ENCODE measurements at places on chromosomes 7 and 10.

DNA sequence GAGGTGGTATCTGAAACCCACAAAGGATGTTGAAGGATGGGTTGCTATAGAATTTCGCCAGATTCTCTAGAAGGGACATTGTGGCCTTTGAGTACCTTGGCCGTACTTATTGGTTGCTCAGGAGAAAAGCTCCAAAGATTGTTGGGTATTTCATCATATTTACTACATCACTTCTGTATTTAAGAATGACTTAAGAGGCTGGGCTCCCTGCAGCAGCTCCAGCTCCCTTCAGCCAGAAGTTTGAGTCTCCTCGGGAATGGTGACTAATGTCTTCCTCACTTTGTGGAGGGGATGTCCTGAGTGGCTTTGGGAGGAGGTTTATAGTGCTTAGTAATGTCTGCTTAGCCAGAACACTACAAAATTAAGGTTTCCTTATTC lies 18.1 kb downstream of the MINDY4 start:
- DNase-seq: peak; percentile 82

GRCh38 chr10:22243321-22243720 lies 25.5 kb upstream of the EBLN1 start:
- no peak for DNase-seq

GRCh38 chr7:115086146-115086841 lies 164.4 kb downstream of the MDFIC start:
- DNase-seq: no peak

GRCh38 chr10:91549262-91549661 lies 83.6 kb downstream of the PPP1R3C start:
- DNase-seq: no peak

DNA sequence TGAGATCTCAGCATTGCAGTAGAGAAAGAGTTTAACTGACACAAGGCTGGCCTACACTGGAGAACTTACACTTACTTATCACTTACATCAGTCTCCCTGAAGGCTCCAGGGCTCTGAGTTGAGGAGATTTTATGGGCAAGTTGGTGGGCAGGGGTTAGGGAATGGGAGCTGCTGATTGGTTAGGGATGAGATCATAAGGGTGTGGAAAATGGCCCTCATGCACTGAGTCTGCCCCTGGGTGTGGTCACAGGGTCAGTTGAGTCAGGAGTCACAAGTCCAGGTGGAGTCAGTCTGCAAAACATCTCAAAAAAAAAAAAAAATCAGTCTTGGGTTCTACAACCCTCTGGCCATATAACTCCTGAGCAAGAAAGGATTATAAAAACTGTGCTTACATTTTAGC lies 60.5 kb downstream of the PPP1R17 start:
- DNase-seq: peak; percentile 18

DNA sequence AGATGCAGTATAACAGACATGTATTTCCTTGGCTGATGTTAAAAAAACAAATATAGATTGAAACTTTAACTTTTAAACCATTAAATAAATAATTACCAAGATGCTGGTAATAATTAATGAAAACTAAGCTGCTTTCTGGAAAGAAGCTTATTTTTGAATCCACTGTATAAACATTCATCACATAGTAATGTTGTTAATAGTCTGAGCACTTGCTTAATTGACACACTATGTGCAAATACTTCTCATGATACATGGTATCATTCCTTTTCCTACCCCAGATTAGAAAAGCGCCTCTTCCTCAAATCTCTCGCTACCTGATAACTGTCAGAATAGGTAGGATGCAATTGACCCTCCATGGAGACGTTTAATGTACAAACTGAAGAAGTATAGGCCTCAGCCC lies 15.0 kb upstream of the COL28A1 start:
- DNase-seq: no peak

DNA sequence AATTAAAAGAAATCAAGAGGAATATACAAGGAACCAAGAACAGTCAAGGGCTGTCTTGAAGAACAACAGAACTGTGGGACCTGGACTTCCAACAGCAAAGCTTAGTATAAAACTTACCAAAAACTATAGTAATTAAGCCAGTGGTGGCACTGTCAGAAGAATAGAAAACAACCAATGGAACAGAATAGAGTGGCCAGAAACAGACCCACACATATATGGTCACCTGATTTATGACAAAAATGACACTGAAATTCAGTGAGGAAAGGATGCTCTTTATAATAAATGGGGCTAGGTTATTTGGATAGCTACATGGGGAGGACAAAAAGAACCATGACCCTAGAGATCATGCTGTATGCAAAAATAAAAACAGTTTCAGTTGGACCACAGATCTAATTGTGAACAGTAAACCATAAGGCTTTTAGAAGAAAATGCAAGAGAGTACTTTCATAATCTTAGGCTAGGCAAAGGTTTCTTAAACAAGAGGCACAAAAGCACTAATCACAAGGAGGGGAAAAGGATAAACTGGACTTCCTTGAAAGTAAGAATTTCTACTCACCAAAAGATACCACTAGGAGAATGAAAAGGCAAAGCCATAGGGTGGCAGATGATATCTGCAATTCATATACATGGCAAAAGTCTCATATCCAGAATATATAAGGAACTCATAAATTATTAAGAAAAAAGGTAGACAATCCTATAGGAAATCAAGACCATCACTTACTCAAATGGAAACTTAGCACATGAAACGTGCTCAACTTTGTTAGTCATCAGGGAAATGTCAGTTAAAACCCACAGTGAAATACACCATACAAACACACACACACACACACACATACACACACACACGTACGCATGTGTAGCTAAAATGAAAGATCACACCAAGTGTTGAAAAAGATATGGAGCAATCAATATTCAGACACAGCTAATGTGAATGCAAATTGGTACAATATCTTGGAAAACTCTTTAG lies 20.8 kb downstream of the HYCC1 start:
- no peak for DNase-seq

- no peak for DNase-seq
These were observed 564.3 kb downstream of the GATA3 start for GRCh38 chr10:8618834-8619233.

GRCh38 chr10:121593281-121594075 lies 4.8 kb downstream of the FGFR2 start:
- no peak for DNase-seq

GRCh38 chr10:88592381-88592780 lies 5.8 kb downstream of the LIPJ start:
- DNase-seq: no peak

DNA sequence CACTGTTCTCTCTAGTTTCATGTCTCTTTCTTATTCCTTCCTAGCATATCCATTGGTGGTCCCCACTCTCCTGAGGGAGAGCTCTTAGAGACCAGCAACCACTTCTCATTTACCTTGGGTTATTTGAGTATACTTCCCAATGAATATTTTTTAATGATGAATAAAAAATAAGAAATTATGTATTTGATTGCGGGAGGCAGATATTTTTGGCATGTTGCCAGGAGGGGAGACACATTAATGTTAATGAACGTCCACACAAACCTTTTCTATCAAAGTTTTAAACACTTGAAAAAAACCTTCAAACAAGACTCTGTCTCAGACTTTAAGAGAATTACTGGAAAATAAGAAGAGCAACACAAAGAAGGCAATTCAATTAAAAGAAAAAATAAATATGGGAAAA lies 260.6 kb upstream of the MAGI2 start:
- no peak for DNase-seq

DNA sequence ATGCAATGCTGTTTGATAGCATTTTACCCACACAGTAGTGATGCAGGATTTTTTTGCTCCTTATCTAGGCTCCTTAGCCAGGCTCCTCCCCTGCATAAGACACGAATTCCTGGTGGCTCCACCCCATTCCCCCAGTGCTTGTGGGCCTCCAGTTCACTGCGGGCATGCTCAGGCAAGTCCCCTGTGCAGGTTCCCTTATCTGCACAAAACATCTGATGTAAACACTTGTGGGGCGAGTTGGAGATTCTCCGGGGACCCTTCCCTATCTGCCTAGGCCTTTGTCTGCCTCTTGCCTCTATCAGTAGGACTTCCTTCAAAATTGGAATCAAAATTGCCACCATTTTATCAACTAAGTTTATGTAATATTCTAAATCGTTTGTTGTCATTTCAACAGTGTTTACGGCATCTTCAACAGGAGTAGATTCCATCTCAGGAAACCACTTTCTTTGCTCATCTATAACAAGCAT lies 5.4 kb upstream of the STK17A start:
- no peak for DNase-seq

- DNase-seq: no peak
These were observed 75.6 kb downstream of the CFAP46 start for GRCh38 chr10:132866601-132867381.

- peak; percentile 8 for DNase-seq
These were observed 52.4 kb downstream of the CALD1 start for GRCh38 chr7:134831862-134832261.

- DNase-seq: no peak
These were observed 273.9 kb downstream of the TSPAN12 start for GRCh38 chr7:120583899-120584586.

GRCh38 chr10:48640326-48640725 lies 35.5 kb upstream of the ARHGAP22 start:
- DNase-seq: peak; percentile 86

- DNase-seq: peak; percentile 22
These were observed 62.9 kb upstream of the FAM171A1 start for GRCh38 chr10:15433850-15434537.

DNA sequence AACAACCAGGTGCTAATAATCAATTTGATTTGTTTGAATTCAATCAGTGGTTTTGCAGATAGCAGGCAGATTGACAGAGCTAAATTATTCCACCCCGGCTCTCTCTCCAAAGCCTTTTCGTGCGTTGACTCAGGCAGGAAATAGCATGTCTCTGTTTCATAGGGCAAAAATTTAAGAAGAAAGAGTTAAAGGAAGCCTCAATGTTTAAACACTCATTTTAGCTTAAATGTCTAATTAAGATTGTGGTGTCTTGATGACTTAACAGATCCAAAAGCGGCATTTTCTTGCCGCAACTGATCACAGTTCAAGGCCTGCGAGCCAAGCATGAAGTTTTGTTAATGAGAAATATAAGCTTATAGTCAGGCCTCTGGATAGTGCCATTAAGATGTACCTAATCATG lies 1051.1 kb upstream of the AUTS2 start:
- DNase-seq: no peak

GRCh38 chr7:42105554-42106358 lies 131.3 kb downstream of the GLI3 start:
- DNase-seq: no peak

GRCh38 chr7:69435711-69436110 lies 162.6 kb upstream of the AUTS2 start:
- DNase-seq: no peak

- DNase-seq: peak; percentile 70
These were observed 29.7 kb downstream of the VIM start for GRCh38 chr10:17257466-17258321.

DNA sequence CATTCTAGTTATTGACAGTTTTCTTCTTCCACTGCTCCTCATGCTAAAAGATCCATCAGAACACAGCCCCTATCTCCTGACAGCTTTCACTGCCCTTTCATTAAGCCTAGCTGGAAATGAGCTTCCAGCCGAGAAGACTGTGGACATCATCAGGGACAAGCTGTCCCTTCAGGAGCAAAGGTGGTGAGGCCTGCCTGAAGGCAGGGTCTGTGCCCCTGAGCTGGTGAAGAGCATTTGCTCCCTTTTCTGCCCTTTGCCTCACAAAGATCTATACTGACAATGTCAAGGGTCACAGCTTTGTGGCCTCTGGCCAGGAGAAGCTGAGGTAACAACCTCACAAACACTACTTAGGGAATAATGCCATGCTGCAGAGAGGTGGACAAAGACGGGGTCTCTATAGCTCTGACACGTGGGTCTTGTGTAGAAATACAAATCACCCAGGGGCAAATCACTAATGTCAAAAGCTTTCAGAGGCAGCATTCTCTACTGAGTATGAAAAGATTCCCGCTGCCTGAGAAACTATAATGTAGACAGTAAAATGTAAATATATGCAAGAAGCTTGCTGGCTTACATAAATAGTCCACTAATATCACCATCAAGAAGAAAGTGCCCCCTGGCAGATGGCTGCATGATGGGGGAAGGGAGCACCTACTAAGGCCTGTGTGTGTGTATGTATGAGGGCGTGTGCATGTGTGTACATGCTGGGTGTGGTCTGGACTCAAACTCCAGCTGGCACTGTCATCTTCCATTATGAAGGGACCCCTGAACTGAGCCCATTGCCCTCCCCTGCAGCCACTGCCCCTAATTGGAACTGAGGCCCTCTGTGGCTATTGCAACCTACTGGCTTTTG lies 55.8 kb downstream of the HBP1 start:
- DNase-seq: no peak

GRCh38 chr10:30042820-30043219 lies 16.6 kb downstream of the JCAD start:
- no peak for DNase-seq

DNA sequence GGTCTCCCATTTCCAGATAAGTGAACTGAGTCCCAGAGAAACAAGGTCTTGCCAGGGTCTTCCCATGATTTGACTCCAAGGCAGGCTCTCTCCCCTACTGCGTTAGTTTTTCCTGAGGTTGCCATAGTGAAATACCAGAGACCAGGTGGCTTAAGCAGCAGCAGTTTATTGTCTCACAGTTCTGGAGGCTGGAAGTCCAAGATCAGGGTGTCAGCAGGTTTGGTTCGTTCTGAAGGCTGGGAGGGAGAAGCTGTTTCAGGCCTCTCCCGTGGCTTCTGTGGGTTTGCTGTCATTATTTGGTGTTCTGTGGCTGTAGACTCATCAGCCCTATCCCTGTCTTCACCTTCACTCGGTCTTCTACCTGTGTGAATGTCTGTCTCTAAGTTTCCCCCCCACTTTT lies 129.9 kb downstream of the GRK5 start:
- no peak for DNase-seq

DNA sequence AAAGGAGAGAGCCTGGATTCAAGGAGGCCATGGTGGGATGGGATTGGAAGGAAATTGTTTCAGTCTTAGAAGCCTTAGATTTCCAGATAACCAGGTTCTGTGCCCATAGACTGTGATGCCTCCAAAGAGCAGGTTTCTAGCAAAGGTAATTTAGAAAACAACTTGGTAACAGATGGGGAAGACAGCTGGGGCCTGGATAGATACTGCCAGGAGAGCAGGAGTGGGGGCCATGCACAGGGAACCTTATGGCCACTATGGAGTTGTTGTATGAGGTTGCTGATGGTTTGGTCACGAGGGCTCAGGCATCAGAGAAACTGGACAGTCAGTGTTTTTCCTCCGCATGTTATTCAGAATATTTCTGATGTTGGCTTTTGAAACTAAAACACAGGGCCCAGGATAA lies 901.9 kb downstream of the LRMDA start:
- DNase-seq: no peak

DNA sequence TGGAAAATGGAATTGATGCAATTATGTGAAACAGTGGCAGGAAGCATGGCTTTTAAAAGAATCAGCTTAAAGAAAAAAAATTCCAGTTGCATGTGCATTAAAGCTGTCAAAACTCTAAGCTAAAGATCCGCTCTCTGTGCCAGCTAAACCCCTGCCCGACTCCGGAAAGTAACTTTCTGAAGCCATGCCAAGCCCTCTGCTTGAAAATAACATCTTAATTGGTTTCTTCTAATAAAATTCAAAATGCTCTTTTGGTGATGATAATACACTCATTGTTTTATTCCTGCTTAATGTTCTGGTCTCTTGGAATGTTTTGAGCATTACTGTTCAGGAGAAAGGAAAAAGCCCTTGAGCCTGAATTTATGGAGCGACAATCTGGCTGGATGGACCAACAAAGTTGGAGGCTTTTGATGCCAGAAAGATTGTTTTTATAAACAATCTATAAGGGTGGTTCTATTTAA lies 11.7 kb downstream of the SEMA3C start:
- DNase-seq: no peak
